Femur (tissue), 1 donor: ENCODE measurements at places on chromosomes 13 and 19.

- DNase-seq: no peak
These were observed 56.1 kb downstream of the MAP4K1 start for GRCh38 chr19:38561658-38562057.

- no peak for DNase-seq
These were observed 41.0 kb upstream of the SIAH3 start for GRCh38 chr13:45892513-45892912.

- no peak for DNase-seq
These were observed 26.4 kb downstream of the CAPN12 start for GRCh38 chr19:38717855-38718254.

DNA sequence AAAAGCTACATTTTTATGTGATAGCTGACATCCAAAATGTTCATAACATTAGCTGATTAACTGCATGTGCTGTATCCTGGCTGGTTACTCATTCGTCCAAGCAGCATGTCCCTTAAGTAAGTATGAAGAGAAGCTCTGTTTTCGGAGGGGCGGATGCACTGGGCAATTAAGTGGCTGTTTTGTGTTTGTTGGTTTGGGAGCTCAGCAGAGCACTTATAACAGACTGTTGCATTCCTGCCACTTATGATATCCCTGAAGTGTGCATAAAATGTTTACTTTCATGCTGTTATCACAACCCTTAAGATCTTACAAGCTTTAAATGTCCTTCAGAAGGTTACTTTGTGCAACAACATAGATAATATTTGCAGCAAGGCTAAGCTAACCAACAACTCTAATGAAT lies 264.1 kb downstream of the NALCN start:
- DNase-seq: no peak

GRCh38 chr19:8573316-8573715 lies 3.9 kb downstream of the MYO1F start:
- no peak for DNase-seq

DNA sequence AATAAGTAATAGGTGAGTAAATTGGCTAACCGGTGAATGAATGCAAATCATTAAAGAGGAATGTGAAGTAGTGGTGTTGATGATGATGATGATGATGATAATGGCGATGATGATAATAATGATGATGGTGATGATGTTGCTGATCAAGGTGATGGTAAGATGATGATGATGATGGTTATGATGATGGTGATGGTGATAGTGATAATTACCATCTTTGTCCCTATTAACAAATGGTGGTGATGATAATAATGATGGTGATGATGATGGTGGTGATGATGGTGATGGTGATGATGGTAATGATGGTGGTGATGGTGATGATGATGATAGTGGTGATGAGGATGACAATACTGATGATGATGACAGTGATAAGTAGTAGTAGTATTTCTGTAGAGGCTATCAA lies 452.6 kb downstream of the ZNF536 start:
- DNase-seq: no peak

- no peak for DNase-seq
These were observed 1.5 kb downstream of the SPATA13 start for GRCh38 chr13:24161980-24162525.
